CD8-positive, alpha-beta memory T cell (primary cell): ENCODE measurements at places on chromosomes 4 and X.

DNA sequence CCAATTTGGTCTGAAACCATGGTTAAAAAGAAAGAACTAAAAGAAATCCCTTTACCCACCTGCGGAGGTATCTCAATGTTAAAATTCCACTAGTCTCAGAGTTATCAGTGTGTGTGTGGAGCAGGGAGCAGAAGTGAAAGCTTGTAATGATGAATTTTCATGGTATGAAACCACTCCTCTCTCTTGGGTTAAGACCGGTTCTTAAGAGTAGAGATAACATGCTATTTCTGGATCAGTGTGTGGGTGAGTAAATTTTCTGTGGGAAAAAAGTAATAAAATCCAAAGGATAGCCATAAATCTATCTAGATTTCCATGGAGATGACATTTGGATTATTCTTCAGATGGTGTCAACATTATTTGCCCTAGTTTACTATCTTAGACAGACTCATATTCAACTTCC is 3.2 kb downstream of the FGF13 start:
- no peaks in the 10 kb centered on the region for H3K4me1 ChIP-seq
- no peak for DNase-seq
- H3K36me3 ChIP-seq = no peaks in the 10 kb centered on the region
- no peak overlapping the region for H3K4me3 ChIP-seq
- H3K27ac ChIP-seq = no peak overlapping the region

DNA sequence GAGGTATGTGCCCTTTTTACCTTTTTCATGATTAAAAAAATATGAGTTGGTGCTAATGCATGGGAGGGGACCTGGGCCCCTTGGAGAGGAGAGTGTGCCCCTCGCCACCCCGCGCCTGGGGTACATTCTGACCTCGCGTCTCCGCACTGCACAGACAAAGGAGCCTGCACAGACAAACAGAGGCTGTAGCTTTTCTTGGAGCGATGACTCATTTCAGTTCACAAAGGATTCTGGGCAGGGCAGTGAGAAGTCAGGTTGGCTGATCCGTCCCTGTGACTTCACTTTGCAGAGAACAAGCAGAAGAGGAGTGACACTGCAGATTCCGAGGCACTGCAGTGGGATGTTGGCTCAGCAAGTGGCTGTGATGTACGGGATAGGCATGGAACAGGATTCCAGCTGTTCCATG is 82.9 kb downstream of the STOX2 start:
- no peaks in the 10 kb centered on the region for H3K27me3 ChIP-seq
- DNase-seq = no peak
- no peaks in the 10 kb centered on the region for H3K36me3 ChIP-seq
- no peaks in the 10 kb centered on the region for H3K4me1 ChIP-seq

GRCh38 chr4:103496800-103497199 is 223.0 kb downstream of the TACR3 start:
- H3K36me3 ChIP-seq = no peaks in the 10 kb centered on the region
- no peak overlapping the region for H3K4me3 ChIP-seq
- H3K27ac ChIP-seq = no peak overlapping the region
- H3K27me3 ChIP-seq = no peaks in the 10 kb centered on the region
- no peaks in the 10 kb centered on the region for H3K4me1 ChIP-seq

- no peaks in the 10 kb centered on the region for H3K27me3 ChIP-seq
- H3K36me3 ChIP-seq = no peaks in the 10 kb centered on the region
- H3K4me3 ChIP-seq = peak overlapping the region; percentile 55
- no peak for DNase-seq
- peak overlapping the region; percentile 51 for H3K27ac ChIP-seq
- peaks cover 3% of the 10 kb centered on the region for H3K4me1 ChIP-seq
Observed at GRCh38 chrX:103309860-103310554, 783 bp downstream of the BEX2 start.

- DNase-seq = no peak
- no peaks in the 10 kb centered on the region for H3K36me3 ChIP-seq
- no peak overlapping the region for H3K4me3 ChIP-seq
Observed at GRCh38 chr4:1255699-1256098, 6.8 kb upstream of the CTBP1 start.

DNA sequence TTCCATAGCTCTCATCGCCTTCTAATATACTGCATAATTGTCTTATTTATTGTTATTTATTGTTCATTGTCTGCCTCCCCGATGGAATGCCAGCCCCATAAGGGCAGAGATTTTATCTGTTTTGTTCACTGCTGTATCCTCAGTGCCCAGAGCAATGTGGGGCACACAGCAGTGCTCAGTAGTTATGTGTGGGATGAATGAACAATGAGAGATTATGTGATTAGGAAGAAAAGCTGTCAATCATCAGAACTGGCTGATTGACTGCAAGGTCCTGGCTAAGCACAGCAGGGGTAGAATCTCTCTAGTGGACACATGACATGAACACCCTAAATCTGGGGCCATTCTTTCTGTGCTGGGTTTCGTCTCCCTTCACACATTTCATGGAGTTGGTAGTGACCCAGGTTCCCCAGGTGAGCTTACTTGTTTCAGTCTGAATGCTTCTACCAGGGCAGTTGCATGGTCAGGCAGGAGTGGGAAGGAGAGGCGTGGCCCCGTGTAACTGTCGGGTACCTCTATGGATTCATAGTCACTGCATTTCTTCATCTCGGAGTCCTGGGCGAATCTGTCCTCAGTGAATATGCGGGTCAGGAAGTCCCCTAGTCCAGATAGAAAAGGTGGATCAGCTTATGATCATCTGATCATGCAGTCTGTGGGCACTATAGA is 12.6 kb downstream of the PPEF2 start:
- H3K27me3 ChIP-seq = no peaks in the 10 kb centered on the region
- H3K4me1 ChIP-seq = no peaks in the 10 kb centered on the region
- H3K4me3 ChIP-seq = no peak overlapping the region

GRCh38 chrX:2325076-2325784 is 175.5 kb downstream of the DHRSX start:
- no peak overlapping the region for H3K27ac ChIP-seq
- no peaks in the 10 kb centered on the region for H3K27me3 ChIP-seq
- peak; percentile 22 for DNase-seq
- peak overlapping the region; percentile 21 for H3K4me3 ChIP-seq
- H3K4me1 ChIP-seq = no peaks in the 10 kb centered on the region

DNA sequence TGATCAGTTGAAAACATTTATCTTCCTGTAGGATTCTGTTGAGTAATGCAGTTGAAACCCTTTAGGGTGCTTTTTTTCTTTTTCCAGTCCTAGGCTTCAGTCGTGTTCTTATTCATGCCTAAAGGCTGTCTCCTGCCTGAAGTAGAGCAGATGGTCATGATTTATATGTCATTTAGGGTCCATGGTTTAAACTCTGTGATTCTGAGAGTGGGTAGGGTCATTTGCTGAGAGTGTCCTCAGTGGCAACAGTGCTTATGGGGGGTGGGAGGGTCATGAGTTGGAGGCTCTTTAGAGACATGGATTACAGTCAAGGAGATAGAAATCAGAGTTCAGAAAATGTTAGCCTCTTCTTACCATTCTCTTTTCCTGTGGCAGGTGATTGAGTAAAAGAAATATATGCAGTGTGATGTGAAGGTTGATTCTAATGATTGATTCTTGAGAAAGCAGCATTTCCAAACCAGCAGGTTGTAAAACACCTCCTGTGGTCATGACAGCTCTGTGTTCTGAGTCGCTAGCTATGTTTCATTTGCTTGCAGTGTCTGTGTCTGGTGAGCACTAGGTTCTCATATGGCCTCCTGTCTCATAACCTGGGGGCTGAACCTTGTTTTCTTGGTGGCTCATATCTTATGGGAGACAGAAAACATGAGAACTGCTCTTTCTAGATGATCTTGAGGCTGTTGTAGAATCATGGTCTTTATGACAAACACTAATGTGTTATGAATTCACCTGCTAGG is 60.4 kb downstream of the JADE1 start:
- no peak overlapping the region for H3K4me3 ChIP-seq
- no peak overlapping the region for H3K27ac ChIP-seq
- peaks cover 38% of the 10 kb centered on the region for H3K36me3 ChIP-seq
- H3K4me1 ChIP-seq = no peaks in the 10 kb centered on the region
- DNase-seq = no peak
